Fibroblast of villous mesenchyme (primary cell): ENCODE measurements at places on chromosomes 3 and 15. TPM values are rescaled to one million over a fixed set of nuclear protein-coding genes. Genes with fewer than 3 reads are reported as not detected.

GOLGA6L10 gene
- total RNA-seq, result 2.2 and 2.9 TPM in 2 replicates

ALDH1A2 gene
- 2.9 and 8.2 TPM in 2 replicates for total RNA-seq

GOLGA8N gene
- 1.7 and 2.6 TPM in 2 replicates for total RNA-seq

CNTN4 gene
- total RNA-seq, result 6.9 and 9.0 TPM in 2 replicates

NR2E3 gene
- total RNA-seq, result 0.86 and 0.97 TPM in 2 replicates
